ENCODE measurements at places on chromosomes 1 and 21.
A peak's percentile ranks its signal among the peaks of the same experiment; 100 is the strongest.

GRCh38 chr1:42658877-42659337 lies 684 bp downstream of the PPIH start:
- no peak for DNase-seq

DNA sequence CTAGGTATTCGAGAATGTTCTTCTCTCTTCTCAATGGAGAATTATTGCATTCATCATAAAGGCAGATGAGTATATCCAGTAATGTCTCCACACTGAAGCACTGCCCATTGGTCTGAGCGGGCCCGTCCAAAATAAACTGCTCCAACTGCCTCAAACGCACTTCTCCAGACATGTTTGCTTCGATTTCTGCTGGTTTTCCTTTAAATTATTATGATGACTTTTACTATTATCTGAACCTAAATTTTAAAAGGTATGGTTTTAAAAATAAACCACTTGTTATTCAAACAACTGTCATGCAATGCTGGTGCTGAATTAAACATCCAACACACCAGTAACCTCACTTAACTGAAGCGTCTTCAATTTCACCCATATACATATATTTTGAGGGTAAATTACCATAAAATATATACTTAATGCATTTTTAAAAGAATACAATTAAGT lies 1.3 kb downstream of the CDC42BPA start:
- DNase-seq, result no peak

DNA sequence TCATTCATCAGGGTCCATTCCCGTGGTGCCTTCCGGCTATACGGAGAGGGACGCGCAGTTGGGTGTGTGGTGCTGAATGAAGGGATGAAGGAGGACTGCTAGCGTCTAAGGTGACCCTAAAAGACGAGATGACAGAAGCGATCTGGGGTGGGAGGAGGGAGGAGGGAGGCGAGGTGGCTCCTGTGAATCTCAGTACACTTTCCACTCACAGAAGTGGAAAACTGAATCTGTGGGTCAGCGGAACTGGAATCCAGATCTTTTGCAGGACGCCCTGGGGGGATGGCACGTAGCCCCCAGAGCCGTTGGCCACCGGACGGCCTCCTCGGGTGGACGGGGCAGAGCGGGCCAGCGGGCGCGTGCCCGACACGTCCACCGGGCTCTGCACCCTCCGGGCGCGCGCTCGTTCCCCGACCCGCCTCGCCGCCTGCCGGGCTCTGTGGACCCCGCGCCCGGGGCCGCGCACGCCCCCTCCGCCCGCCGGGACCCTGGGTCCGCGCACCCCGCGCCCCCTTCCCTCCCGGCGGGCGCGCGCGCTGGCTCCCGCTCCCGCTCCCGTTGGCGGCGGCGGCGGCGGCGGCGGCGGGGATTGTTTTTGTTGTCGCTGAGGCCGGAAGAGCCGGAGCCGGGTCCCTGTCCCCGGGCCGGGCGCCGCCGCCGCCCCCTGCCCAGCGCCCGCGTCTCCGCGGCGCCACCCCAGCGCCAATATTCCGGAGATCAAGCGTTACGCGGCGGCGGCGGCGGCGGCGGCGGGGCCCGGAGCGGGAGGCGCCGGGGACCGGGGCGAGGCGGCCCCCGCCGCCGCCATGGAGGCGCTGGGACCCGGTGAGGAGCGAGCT lies at the start of gene AGO4:
AGO4 (plus strand) TSS at position 403 of the 836 bp plus-strand sequence; CDS start at position 804, 401 bp downstream.
- peak; percentile 19 for DNase-seq

DNA sequence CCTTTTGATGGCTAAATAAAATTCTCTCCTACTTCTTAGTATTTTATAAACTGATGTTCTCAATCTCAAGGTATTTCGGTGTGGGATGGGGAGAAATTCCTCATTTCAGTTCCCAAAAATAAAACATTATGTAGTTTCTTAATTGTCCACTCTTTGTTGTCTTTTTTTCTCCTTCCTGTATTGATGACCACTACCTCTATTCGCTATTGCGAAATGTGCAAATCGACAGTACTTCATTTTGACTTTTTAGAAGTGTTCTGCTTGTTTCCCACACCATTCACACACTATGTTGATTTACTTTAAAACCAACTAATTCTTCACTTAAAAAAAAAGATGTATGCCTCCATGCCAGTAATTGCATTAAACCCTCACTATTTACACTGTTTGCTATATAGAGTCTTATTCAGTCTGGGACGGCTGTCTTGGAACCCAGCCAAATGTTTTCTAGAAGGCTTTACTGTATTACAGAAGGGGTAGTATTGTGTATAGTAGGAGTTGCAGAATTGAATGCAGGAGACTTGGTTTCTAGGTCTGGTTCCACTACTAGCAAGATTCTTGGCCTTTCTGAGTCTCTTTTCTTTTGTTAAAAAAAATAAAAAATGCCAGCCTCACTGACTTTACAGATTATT lies 5.6 kb downstream of the RNF2 start:
- no peak for DNase-seq

- no peak for DNase-seq
Observed at GRCh38 chr1:119188926-119189325, 48.5 kb upstream of the WARS2 start.

GRCh38 chr1:79472067-79472656 lies 465.6 kb upstream of the ADGRL4 start:
- peak; percentile 24 for DNase-seq

GRCh38 chr1:234490793-234491479 lies 12.0 kb upstream of the TARBP1 start:
- no peak for DNase-seq

DNA sequence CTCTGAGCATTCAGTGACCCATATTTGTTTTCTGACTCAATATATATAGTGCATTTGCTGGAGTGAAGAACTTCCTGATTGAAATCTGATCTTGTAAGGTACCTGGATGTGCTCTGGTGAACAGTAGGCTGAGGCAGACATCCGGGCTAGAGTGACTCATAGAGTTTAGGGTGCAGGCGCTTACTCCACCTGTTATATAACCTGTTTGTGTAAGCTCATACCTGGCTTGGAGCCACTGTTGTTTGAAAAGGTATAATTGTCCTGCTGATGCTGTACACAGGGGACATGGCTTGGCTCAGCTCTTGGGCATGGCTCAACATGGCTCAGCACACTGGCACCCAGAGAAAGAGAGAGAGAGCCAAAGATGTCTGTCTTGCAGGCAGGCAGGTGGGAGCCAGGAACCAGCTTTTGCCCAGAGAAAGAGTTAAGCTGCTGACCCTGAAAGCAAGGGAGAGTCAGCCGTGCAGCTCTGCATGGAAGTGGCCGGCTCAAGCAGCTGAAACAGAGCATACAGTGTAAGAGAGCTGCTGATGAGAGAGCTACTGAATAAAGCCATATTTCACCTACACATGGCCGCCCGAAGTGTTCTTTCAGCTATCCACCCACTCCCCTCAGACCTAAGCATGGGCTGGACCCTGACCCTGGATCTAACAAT lies 43.2 kb downstream of the GJA5 start:
- no peak for DNase-seq

DNA sequence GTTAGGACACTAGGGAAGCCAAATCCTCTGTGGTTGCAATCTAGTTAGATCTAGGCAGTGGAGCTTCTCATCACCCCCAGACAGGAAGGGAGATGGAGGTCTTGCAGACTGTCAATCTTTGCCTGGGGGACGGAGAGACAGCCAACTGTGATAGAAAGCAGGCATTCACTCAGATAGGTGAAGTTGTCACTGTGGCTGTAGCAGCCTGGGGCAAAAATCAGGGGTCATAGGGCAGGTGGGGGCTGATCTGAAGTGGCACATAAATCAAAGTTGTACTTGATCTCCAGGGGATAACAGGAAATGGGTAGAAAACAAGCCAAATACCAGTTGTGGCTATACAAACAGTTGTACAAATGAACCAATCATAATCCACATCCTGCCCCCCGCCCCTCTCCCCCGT lies 620.9 kb upstream of the USP24 start:
- no peak for DNase-seq

GRCh38 chr1:159429074-159429861 lies 2.7 kb upstream of the OR10J4 start:
- DNase-seq, result no peak

DNA sequence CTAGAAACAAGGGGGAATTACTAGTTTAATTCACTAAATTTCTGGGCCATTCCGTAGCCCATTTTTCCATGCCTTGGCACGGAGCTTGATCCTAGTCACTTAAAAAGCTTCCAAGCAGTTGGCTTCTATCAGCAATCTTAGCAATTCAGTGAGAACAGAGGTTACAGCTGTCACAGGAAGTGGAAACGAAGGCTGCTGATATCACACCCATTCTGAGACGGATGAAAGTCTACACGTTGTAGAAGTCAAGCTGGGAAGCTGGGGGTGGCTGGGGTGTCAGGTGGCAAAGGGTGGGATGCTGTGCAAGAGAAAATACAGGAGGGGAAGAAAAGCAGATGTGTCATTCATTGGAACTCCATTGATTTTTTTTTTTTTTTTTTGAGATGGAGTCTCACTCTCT lies 11.8 kb upstream of the STMN1 start:
- DNase-seq, result no peak

DNA sequence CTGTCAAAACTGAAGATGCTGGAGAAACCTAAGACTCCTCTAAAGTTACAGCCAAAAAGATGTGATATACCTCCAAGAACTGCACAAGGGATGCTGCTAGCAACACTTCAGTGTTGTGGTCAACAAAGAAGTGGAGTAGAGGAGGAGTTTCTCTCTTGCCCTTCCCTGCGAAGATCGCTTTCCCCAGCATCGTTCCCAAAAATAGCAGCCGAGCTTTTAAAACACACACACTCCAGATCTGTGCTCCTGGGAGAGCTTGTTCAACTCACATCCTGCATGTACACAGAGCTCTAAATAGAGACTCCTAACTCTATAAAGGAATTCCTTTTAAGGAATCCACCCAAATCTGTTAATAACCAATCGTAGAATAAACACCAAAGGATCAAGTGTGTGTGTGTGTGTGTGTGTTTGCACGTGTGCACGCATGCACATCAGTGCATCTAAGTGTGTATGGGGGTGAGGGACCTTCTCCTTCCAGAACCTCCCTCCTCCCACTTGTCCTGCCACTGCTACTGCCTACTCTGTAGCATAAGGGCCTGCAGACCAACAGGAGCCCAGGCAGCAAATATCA lies 58.5 kb downstream of the PSMG1 start:
- DNase-seq, result no peak

GRCh38 chr1:119469741-119470140 lies 37.3 kb upstream of the HSD3B1 start:
- no peak for DNase-seq

- no peak for DNase-seq
Observed at GRCh38 chr1:24253571-24253970, 65.6 kb upstream of the GRHL3 start.

DNA sequence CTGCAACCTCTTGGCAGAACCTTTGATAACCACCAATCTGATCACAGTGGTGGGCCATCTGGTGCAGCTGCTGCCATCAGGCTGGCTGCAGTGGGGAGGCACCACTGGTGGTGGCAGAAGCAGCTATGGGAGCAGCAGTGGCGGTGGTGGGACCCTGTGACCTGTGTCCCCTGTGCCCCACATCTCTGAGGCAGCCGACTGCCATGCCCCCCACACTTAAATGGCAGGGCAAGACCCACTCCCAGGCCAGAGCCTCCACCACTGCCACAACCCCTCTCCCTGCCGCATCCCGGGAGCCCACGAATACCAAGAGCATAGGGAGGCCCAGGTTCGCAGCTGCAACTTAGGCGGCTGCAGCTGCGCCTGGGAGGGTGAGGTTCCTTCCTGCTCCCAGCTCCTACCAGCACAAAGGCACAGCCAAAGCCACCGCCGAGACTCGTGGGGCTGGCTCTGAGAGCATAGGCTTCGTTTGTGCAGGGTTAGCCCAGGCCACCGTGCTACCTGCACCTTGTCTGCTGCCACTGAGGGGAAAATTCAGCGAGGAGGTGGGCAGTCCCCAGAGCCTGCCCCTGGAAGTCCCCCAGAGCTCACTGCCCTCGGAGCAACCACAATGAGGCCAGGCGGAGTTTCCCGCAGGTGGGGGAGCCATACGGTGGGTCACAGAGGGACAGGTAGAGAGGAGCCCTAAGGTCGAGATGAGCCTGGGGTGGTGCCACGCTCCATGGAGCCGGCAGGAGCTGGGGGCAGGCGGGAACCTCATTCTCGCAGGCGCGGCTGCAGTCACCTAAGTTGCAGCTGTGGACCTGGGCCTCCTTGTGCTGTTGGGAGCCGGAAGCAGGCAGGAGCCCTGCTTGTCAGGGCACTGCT lies 518.7 kb downstream of the RWDD3 start:
- DNase-seq, result no peak

DNA sequence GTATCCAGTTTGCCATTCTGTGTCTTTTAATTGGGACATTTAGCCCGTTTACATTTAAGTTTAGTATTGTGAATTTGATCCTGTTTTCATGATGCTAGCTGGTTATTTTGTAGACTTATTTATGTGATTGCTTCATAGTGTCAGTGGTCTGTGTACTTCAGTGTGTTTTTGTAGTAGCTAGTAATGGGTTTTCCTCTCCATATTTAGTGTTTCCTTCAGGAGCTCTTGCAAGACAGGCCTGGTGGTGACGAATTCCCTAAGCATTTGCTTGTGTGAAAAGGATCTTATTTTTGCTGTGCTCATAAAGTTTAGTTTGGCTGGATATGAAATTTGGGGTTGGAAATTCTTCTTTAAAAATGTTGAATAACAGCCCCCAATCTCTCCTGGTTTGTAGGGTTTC lies 69.2 kb upstream of the PDC start:
- no peak for DNase-seq

- DNase-seq, result no peak
Observed at GRCh38 chr1:100851726-100852125, 42.9 kb downstream of the EXTL2 start.

- DNase-seq, result no peak
Observed at GRCh38 chr1:179302070-179302469, 8.5 kb downstream of the SOAT1 start.

- no peak for DNase-seq
Observed at GRCh38 chr1:97833881-97834280, 87.0 kb downstream of the DPYD start.

DNA sequence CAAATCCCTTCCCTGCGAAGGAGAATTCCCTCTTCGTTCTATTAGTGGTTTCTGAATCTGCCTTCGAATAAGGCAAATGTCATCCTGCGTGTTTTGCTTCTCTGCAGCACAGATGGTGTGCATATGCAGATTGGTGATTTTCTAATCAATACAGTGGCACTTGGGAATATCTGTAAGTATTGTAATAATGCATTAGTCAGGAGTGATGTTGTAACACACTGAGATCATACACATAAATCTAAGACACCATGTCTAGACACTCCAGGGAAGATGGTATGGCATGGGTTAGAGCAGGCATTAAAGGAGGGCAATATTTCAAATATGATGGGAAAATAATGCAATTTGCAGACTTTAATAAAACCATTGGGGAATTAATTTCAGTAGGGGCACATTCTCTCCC lies 513.2 kb upstream of the PTBP2 start:
- no peak for DNase-seq

- DNase-seq, result no peak
Observed at GRCh38 chr1:1287288-1288110, 7.3 kb downstream of the SCNN1D start.

- DNase-seq, result peak; percentile 28
Observed at GRCh38 chr1:204151552-204152309, at the start of gene ETNK2. TSS of gene ETNK2 (minus strand) at chr1:204152044. CDS start at chr1:204151852, 192 bp downstream.

GRCh38 chr21:26842974-26843932 lies 2.0 kb downstream of the ADAMTS1 start:
- peak; percentile 49 for DNase-seq

Measured in MM.1S (cell line).